ENCODE measurements at places on chromosomes 5 and 9.
A peak's percentile ranks its signal among the peaks of the same experiment; 100 is the strongest.

- DNase-seq = no peak
Measured at GRCh38 chr5:87784879-87785495, 372.3 kb upstream of the CCNH start.

DNA sequence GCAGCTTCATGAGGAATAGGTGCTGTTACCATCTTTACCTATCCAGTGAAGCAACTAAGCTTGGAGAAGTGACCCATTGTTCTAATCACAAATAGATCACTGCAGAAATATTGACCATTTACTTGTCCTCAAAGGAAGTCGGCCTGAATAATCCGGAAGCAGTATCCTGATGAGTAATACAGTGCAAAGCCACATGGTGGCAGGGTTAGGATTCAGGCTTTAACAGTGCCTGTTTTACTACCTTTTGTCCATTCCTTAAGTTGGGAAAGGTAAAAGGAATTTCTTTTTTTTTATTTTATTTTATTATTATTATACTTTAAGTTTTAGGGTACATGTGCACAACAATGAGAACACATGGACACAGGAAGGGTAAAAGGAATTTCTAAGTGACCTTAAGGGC, 336.3 kb downstream of the KDM4C start:
- DNase-seq = no peak

GRCh38 chr9:126915281-126915816, 767 bp downstream of the RALGPS1 start:
- peak; percentile 26 for DNase-seq

DNA sequence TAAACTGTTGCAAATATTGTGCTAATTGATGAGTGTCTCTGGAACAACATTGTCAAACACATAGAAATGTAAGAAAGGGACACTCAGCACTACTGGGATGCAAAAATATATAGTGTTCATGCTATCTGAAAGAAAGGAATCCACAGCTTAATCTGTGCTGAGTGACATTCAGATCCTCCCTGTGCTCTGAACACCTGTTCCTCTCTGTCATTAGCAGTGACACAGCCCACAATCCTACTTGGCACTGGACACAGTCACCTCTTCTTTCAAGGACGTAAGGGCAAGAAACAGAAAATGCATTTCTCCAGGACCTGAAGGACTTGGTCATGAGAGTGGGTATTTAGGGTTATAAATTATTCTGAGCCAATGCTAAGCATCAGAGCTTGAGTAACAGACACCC, 121.4 kb upstream of the SV2C start:
- DNase-seq = no peak

GRCh38 chr5:76162335-76162734, 79.2 kb downstream of the SV2C start:
- no peak for DNase-seq

DNA sequence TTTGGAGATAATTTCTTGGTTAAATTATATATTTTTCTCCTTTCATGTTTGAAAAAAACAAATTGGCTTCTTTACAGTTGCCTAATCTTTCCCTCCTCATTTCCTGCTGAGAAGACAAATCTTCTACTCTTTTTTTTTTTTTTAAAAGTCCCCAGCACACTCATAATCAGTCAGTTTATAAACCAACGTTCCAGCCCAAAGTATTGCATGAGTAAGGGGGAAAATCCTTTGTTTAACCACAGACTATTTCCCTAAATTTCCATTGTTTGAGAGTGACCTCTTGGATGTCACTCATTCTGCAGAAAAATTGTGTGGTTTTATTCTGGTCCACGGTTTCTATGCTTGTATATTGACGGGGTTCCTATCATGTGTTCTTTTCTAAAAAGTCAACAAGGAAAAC, 55.1 kb upstream of the TLR4 start:
- no peak for DNase-seq

GRCh38 chr9:127976498-127976897, 4.3 kb downstream of the EEIG1 start:
- DNase-seq = no peak

DNA sequence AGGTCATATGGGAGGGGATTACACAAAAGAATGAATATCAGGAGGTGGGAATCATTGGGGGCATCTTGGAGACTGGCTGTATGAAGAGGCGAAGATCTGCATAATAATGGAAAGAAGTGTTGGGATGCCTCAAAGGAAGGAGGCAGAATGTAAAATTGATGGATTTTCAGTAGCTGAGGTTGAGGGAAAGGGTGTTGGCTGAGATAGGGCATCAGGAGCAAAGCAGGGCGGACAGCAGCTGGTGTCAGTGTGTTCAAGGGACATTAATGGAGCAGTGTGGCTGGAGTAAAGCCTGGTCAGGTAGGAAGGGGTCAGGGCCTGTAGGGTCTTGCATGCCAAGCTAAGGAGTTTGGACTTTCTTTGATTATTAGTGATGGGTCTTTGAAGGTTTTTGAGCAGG, 65.2 kb upstream of the TNFAIP8 start:
- DNase-seq = no peak

DNA sequence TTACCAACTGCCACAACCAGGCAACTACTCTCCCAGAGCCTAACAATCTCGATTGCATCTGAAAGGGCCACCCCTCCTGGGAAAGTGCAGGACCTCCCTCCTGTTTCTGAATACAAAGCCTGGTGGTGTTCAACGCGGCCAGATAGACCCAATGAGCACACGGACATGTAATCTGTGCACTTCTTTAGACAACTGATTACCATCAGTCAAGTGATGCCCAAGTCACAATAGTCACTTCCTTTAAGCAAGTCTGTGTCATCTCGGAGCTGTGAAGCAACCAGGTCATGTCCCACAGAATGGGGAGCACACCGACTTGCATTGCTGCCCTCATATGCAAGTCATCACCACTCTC, 739 bp downstream of the C9orf72 start:
- DNase-seq = no peak

DNA sequence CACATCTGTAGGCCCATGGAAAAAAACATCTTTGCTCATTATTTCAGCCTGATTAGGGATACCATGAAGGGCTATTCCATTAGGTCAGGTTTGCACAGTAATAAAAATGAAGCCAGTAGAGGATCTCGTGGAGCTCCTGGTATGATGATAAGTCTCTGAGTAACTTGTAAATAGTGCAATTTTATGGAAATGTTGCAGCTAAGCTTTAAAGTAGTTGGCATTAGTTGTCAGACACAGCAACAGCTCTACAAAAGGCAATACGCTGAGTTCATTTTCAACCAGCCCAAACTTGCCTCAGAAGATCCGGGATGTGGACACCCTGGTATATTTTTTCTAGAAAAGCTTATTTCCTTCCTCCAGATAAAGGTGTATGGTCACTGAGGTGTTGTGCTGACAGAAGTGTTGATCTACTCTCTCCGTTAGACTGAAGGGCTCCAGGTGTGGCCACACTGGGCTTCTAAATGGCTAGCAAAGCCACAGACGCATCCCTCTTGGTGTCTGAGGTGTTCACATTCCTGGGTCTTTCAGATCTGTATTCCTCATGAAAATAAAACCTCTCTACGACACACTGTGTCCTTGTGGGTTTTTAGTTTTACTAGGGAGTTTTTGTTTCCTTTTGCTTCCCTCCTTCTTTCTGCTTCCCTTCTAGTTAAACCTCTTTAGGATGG, 141.6 kb downstream of the GHR start:
- no peak for DNase-seq

DNA sequence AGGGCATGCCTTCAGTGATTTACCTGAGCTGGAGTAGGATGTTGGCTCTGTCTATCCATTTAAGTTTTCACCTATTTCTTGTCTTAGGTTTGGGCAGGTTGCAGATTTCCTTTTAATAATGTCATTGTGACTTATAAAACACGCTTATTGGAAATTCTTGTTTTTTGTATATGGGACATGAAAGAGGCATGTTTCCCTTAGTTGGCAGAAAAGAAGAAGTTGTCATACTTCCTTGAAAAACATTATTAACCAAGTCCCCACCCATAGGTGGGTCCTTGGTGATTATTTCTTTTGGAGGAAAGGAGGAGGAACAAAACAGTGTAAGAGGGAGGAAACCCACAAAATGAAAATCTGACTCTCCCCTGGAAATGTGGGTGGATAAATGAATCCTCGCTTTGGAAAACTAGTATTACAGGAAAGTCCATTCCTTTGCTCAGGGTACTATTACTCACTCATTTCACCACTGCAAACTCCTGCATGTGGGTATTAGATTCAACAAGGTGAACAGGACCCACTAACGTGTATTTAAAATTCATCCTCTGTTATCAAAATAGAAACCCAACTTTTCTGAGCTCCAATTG, 9.3 kb downstream of the CER1 start:
- DNase-seq = no peak

Measured in GM06990 (cell line).